ENCODE measurements at places on chromosomes 2 and 18.

DNA sequence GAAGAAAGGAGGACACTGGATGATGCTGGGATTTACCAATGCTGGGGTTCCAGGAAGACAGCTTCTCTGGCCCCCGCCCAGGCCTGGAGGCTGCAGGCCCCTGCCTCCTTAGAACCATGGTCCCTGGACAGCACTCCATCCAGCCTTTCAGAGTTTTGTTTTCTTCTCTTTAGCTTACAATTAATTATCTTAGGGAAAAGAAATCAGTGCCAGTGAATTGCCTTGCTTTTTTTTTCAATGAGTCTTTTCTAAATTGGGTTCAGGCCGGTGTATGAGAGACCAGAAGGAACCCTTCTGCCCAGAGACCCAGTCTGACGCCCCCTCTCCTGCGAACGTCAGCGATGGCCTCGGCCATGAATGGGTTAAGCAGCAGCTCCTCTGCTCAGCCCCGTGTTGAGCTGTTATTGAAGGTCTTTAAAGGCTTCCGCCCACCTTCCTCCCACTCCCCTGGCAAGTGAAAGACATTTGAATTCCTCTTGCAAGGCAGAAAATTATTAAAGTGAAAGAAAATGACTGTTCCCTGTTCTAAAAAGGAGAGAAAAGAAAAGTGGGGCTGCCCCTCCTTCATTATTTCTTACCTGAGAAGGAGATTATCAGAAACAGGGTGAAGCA is 65.7 kb upstream of the CHMP1B start:
- DNase-seq: no peak

GRCh38 chr2:55489467-55490062 is 30.0 kb upstream of the CFAP36 start:
- no peak for DNase-seq

DNA sequence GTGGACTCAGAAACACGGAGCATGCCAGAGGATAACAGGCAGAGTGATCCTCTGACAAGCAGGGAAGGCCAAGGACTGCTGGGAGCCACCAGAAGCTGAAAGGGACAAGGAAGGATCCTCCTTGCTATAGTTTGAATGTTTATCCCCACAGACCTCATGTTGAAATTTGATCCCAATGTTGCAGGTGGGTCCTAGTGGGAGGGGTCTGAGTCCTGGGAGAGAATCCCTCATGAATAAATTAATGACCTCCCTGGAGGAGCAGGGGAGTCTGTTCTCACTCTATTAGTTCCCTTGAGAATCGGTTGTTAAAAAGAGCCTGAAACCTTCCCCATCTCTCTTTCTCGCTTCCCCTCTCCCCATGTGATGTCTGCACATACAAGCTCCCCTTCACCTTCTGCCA is 124.4 kb downstream of the FBXO15 start:
- DNase-seq: no peak

DNA sequence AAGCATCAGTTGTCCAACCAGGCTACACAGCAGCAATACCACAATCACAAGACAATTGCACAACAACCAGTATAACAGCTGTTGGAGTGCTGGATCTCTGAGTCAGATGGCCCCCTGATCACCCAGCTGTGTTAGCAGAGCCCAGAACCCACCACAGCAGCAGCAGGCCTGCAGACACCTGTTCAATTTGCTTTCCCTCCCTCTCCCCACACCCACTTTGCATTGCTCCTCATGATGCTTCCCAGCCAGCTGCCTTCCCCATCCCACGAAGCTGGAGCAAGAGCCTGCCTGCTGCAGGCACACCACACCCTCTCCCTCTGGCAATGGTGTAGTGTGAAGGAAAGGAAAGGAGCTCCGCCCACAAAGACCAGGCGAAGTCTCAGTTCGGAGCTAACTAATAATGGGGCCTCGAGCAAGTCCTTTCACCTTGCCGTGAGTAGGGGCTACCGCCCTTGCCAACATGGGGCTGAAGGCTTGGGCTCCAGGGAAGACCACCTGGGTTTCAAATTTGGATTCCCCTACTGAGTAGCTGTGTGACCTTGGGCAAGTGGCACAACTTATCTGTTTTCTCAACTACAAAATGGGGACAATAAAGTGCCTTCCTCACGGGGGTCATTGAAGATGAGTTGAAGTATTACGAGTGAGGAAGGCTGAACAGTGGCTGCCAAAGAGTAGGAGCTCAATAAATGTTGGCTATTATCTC is 19.4 kb upstream of the ZBTB7C start:
- DNase-seq: no peak

GRCh38 chr2:188450732-188451483 is 159.2 kb downstream of the GULP1 start:
- no peak for DNase-seq

DNA sequence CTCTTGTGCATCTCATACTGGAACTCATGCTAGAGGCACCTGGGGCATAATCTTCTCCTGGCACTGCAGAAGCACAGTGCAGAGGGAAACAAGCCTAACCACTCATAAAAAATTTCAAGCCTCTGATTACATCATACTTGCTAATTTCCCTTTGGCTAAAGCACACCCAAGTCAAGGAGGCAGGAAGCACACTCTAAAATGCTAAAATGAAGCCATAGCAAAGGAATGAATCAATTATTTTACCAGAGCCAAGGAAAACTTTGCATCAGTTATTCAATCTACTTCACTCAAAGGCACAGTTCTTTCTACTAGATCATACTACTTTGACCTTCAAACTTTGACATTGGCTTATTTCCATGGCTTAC is 79.6 kb upstream of the SPOPL start:
- no peak for DNase-seq

GRCh38 chr18:6044319-6044718 is 149.0 kb upstream of the TMEM200C start:
- DNase-seq: no peak

DNA sequence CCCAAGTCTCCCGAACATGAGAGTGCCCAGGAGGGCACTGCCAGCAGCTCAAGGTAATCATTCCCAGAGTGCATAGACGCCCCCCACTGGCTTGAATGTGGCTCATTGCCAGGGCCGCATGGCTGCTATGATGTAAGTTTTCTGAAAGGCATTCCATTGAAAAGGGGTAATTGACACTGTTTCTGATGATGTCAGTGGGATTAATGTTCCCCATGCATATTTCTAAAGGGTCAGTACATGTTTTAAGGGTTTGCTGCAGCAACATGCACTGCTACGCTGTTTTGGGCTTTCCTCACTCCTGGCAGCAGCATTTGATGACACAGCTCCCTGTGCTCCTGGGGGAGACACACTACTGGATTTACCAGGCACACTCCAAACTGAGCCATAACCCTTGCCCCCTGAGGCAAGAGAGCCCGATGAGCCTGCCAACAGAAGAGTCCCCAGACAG is 36.7 kb downstream of the KIAA2012 start:
- DNase-seq: no peak

DNA sequence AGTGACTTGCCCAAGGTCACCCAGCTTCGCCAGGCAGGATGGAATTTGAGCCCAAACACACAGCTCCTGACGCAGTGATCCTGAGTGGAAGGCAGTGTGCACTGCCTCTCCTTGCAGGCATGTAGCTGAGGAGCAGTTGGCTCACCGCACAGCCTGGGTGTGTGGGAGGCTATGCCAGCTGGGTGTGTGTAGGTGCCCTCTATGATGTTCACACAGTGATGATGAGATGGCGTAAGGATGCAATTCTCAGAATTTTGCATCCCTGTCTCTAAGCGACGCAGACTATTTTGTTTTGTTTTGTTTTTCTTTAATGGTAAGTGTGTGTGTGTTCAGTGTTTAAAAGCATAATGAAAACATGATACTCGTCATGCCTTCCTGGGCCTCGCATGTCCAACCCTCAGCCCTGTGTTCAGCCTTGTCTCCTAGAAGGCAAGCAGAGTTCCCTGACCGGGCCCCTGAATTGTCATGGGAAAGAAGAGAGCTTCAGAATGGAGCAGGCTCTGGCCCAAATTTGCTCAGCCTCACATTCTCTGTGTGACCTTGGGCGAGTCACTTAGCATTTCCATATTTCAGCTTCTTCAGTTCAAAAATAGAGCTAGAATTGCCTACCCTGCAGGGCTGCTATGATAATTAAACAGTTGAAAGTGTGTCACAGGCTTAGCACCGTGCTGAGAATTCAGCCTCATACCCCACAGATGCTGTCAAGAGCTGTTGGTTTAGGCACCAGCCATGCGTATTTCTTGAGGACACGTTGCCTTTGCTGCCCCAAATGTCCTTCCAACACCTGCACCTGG is 603.6 kb upstream of the RAB6C start:
- no peak for DNase-seq

DNA sequence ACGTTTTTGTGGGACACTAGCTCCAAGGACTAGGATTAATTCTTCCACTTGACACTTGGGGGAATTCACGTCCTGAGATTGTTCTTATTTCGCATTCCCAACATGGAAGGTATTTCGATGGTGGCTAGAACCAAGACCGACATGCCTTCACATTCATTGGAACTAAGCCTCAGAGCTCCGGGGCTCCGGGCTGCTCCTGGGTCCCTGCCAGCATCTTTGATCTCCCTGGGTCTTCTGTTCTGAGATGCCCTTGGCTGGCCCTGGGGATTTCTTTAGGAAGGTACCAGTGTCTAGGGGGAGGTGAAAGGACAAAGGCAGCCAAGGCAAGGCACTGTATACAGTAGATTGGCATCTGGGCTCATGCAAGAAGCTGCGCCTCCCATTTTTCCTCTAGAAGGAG is 76.8 kb downstream of the DYSF start:
- DNase-seq: no peak

- no peak for DNase-seq
Observed at GRCh38 chr18:70994116-70994515, 705.3 kb downstream of the SOCS6 start.

GRCh38 chr18:11177382-11177781 is 28.0 kb upstream of the PIEZO2 start:
- no peak for DNase-seq

GRCh38 chr2:236167297-236168109 is 683 bp downstream of the GBX2 start:
- DNase-seq: no peak

GRCh38 chr2:105439141-105439540 is 40.3 kb upstream of the FHL2 start:
- no peak for DNase-seq

DNA sequence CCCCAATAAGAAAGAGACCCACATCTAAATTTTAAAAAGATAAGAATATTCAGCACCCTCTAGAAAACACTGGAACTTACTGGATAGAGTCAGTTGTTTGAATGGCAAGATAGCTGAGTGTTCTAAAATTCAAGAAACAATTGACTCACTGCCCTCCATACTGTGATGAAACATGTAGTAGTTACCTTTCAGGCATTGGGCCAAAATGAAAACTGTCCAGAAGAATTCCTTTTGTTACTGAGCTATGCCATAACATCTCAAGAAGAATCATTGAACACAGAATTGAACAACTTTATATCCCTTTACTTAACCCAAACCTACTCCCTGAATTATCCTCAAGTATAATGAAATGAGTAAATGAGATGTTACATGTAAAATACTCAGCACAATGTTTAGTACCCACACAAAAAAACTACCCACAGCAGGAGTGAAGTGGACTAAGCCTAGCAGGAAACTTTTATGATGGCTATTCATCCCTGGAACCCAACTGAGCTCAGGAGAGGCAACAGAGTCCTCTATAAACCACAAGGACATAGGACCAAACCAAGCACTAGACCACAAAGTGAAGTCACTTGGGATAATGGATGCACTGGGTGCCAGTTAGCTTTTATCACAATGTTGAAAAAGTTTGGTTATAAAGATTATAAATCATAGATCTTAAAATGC is 32.7 kb downstream of the RBM43 start:
- no peak for DNase-seq

- no peak for DNase-seq
Observed at GRCh38 chr2:204665771-204666170, 120.5 kb downstream of the PARD3B start.

- no peak for DNase-seq
Observed at GRCh38 chr2:120596191-120596811, 139.4 kb upstream of the GLI2 start.

DNA sequence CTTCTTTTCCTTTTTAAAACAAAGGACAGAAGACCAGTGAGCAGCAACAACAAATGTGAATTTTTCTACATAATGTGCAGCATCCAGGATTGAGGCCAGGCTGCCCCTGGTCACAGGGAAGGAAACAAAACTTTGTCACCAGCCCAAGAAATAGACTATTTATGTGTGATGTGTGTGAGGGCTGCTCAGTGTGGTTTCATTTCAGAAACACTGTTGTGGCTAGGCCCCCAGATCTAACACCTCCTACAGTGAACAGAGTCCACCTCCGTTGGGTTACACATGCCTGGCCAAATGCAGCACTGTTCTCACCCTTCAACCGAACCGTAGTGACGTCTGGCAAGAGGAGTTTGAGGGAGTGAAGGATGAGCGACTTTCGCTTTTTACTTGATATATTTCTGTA is 146.3 kb upstream of the RIOK3 start:
- DNase-seq: peak; percentile 25

DNA sequence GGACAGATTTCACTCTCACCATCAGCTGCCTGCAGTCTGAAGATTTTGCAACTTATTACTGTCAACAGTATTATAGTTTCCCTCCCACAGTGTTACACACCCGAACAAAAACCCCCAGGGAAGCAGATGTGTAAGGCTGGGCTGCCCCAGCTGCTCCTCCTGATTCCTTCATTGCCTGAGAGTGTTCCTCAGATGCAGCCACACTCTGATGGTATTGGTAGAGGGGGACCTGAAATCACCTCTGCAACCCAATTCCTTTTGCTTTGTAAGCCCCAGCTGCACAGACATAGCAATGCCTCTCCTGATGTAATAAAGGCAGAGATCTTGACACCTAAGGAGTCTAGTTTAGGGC is 1529.8 kb downstream of the RPIA start:
- DNase-seq: no peak

- DNase-seq: no peak
Observed at GRCh38 chr2:26735097-26735496, 29.0 kb upstream of the SLC35F6 start.

GRCh38 chr2:62462211-62462610 is 43.8 kb downstream of the TMEM17 start:
- no peak for DNase-seq

DNA sequence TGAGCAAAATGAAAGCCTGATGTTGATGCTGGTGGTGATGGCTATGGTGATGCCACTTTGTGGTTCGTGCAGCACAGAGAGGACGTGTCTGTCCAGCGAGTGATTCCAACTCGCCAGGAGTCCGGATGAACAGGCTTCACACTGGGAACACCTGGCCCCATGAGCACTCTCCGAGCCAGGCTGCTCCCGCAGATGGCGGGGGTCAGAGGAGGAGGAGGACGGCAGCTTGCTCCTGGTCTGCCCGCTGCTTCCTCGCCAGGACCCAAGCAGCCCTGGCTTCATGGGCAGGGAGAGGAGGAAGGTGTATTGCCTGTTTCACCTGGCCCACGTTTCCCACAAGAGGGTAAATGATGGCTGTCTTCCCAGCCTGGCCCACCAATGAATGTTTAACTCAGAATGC is 121.6 kb downstream of the MTCL1 start:
- DNase-seq: no peak

GRCh38 chr18:50285631-50286321 is 1.7 kb downstream of the CXXC1 start:
- DNase-seq: no peak

GRCh38 chr2:230898016-230898712 is 26.9 kb downstream of the GPR55 start:
- DNase-seq: no peak

DNA sequence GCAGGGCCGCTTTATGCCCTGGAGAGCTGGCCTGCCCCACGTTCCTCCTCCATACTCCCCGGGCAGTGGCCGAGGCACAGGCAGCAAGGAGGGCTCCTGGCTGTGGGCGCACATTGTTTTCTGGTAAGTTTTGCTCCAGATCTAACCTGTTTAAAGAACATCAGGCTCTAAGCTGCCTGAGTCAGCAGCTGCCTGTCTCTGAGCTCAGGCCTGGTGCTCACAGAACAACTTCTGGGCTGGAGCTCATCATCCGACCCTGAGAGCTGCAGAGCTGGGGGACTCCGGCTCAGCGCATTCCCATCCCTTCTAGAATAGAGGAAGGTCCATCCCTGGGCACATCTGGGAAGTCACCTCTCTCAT is 54.5 kb upstream of the PXDN start:
- no peak for DNase-seq

Data from stimulated activated CD8-positive, alpha-beta memory T cell treated with anti-CD3 and anti-CD28 coated beads, Interleukin-2, amount 100 ng/mL, for 1 hour (primary cell).